Retina (tissue), 1 donor: ENCODE measurements at places on chromosomes 7 and 10.
A peak's percentile ranks its signal among the peaks of the same experiment; 100 is the strongest.

- no peak for DNase-seq
Measured at GRCh38 chr10:80580638-80581468, 43.2 kb downstream of the SH2D4B start.

DNA sequence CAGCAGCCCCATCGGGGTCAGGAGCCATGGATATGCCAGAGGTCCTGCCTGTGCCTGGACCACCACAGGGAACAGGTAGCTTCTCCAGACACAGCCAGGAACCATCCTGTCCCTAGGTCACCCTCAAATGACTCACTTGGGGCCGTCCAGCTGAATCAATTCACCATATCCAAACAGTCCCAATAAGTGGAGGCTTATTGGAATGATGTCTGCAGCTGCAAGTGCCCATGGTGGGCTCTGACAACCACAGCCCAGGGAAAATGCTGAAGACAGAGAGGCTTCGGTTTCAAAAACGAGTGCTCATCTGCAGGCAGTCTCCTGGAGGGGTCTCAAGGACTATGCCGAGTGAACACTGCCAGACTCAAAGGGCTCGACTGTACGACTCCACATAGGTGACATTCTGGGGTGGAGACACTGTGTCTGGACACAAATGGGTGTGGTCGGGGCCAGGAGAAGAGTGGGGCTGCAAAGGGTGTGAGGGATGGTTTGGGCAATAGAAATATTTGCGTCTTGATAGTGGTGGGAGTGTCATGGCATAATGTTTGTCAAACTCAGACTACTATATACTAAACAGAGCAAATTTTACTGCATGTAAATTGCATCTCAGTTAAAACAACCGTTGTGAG, 204.8 kb downstream of the TNS3 start:
- no peak for DNase-seq

- DNase-seq: peak; percentile 69
Measured at GRCh38 chr7:47507522-47507921, 74.4 kb downstream of the TNS3 start.

DNA sequence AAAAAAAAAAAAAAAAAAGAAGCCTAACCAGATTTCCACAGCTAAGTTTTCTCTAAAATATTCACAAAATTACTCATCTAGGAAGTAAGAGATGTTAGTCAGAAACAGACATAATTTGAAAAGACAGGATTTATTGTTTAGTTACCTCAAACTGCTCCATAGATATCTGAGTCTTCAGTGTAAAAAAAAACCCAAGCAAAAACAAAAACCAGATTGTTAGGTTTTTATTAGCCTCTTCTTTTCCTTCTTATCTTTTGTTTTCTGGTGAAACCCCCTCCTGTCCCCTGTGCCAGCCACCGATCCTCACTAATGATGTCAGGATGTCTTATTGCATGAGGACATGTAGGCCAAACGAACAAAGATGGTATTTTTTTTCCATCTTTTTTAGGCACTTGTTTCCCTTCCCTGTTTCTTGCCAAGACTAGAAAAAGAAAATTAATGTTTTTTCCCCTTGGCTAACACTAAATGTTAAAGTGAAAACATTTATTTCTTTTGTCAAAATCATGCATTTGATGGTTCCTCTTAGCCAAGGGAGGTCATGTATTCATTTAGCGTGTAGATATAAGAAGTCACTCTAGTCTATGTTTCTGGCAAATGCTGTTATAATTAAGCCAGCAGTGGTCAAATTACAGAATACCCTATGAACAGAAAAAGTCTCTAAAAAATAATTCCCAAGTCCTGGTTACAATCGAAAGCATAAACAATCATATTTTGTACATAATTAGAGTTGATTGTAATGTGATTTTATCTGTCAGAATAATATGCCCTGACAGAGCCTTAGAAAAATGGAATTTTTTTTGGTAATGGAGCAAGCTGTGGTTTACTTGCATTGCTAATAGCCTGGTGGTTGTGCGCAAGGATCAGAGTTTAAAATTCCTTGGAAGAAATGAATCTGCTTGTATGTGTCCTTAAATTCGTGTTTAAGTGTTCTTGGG, 702.4 kb upstream of the FZD8 start:
- DNase-seq: peak; percentile 43

DNA sequence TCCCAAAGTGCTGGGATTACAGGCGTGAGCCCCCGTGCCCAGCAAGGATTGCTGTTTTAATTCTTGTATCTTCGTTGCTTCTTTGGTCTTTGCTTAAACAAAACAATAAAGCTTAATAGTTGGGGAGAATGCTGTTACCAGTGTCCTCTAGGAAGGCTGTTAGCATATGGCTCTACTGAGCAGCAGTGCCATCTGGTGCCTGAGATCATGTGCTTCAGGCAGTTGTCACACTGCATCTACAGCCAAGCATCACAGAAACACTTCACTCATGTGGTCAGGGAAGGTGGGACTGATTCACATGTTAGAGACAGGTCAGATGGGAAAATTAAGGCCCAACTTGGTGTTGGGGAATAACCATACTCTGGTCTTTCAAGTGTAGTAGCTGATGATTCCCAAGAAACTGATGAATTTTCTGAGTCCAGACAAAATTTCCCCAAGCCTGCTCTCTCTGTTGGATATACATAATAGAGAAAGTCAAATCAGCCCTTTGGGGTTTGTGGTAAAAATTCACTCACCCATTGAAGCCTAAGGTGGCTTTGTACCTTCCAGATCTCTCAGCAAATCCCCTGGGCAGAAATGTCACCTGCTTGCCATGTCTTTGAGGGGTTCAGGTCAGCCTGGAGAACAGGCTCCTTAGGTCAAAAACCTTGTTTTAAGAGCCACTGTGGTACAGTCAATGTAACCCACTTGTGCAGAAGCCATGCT, 28.4 kb downstream of the UBE2D4 start:
- DNase-seq: peak; percentile 34

GRCh38 chr7:94449151-94449725, 54.5 kb downstream of the COL1A2 start:
- DNase-seq: no peak

- DNase-seq: no peak
Measured at GRCh38 chr7:75889223-75889825, 10.5 kb downstream of the RHBDD2 start.

DNA sequence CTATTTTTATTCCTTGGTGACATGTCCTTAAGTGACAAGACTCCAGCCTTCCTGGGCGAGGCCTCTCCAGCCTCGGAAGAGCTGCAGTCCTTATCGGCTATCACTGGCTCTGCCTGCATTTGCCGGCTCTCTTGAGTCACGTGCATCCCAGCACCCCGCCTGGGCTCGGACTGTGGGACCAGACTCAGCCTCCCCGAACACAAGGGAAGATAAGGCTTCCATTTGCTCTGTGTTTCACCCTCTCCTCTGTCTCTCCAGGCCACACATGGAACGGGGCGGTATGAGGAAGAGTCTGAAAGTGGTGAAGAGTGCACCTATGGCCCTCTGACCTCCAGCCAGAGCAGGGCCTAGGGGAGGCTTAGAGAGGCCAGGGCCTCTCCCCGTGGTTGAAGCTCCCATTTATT, 4.7 kb downstream of the GDF2 start:
- no peak for DNase-seq

- DNase-seq: no peak
Measured at GRCh38 chr7:111931016-111931517, 275.1 kb downstream of the DOCK4 start.

DNA sequence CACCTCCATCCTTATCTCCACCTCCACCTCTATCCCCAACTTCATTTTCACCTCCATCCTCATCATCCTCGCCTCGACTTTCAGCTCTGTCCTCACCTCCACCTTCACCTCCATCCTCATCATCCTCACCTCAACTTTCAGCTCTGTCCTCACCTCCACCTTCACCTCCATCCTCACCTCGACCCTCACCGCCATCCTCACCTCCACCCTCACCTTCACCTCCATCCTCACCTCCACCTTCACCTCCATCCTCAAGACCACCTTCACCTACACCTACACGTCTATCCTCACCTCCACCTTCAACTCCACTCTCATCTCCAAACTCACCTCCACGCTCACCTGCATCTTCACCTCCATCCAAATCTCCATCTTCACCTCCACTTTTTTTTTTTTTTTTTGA, 12.0 kb upstream of the RABGEF1 start:
- no peak for DNase-seq

- no peak for DNase-seq
Measured at GRCh38 chr7:138865843-138866242, 67.8 kb upstream of the ATP6V0A4 start.

DNA sequence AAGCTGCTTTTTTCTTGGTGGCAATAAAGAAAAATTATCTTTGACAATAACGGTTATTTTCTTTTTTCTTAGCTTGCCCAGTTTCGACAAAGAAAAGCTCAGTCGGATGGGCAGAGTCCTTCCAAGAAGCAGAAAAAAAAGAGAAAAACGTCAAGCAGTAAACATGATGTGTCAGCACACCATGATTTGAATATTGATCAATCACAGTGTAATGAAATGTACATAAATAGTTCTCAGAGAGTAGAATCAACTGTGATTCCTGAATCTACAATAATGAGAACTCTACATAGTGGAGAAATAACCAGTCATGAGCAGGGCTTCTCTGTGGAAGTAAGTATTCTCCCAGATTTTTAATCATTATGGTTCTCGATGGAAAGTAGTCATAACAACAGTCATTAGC, 33.0 kb downstream of the AKAP9 start:
- DNase-seq: no peak

DNA sequence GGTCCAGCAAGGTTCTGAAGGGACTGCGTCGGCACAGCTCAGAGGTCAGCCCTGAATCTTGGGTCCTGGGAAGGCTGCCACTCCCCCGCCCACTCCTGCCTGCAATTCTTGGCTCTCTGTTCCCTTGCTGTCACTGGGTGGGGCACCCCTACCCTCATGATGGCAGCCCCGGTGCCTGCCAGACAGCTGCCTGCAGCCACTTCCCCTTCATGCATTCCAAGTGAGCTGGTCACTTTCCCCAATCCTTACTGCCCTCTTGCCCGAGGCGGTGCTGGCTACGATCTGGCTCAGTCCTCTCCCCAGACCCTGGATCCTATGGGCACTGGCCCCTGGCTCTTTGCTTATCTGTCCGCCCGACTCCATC, 14.2 kb downstream of the MYL10 start:
- DNase-seq: no peak

DNA sequence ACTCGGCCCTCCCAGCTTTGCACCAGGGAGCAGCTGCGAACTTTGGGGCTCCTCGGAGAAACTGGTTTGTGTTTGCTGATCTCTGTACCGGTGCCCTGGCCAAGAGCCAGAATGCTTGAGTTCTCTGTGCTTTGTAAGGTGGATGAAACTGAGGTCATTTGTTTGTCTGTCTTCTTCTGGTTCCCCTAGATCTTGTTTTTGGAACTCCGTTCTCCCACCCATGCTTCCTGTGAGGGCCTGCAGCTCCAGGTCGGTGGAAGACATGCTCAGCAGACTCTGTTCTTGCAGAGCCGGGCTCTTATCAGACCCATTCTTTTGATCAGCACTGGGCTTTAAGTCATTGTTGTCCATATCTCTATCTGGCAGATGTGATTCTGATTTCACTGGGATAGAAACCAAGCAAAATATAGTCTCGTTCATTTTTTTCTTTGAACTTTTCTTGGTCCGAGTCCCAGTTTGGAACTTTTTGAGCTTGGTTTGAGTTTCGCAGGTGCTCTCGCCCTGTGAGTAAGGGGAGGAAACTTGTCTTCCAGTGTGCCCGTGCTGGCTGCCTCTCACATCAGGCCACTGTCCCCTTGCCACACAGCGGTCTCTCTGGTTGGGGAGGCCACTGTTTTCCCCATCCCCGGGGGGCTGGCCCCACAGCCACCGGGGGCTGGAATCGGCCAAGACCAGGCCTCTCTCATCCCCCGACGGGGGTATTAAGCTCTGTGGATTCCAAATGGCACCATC, 31.2 kb downstream of the JCAD start:
- no peak for DNase-seq

DNA sequence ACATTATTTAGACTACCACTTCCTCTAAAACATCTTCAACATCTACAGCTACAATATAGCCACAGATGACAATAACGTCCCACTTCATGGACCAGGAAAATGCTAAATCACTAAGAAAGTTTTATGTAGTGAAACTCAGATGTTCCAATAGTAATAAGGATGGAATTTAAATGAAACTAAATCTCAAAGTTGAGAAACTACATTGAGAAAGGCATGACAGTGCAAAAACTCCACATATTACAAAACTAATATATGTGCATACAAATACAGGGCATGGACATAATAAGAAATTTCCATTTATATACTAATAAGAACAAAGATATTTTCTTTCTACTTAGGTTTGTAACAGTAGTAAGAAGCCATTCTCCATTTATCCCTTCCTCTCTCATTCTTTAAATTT, 31.1 kb downstream of the POT1 start:
- no peak for DNase-seq

GRCh38 chr7:93877742-93878141, 12.8 kb downstream of the TFPI2 start:
- no peak for DNase-seq

DNA sequence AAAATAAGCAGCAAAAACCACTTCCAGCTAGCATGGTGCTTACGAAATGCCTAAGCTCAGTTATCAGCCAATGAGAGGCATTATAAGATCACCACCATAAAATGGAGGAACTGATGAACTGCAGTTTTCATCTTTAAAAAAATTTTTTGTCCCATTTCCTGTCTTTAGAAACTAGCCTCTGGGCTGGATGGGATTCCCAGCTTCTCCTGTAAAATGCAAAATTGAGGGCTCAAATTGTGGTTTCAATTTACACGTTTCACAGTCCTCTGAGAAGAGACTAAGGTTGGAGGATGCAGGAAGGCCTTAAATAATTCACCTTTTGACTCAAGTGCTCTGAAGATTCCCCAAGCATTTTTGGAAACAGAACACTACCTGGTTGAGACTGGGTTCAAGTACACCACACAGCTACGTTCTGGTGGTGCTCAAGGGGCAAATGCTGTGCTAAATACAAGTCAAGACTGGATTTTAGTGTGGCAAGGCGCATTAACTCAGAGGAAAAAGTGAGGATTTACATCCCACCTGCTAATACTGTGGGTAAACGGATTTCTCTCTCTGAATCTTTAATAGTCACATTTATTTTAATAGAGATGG, 951 bp downstream of the ZNF25 start:
- no peak for DNase-seq

- no peak for DNase-seq
Measured at GRCh38 chr10:34223658-34224057, 591.4 kb downstream of the PARD3 start.

GRCh38 chr7:129438839-129439651, 4.8 kb downstream of the STRIP2 start:
- no peak for DNase-seq

GRCh38 chr7:128734890-128735289, 4.3 kb upstream of the CALU start:
- no peak for DNase-seq

GRCh38 chr7:46032942-46033341, 111.9 kb upstream of the IGFBP3 start:
- DNase-seq: no peak
